Progenitor cell of endocrine pancreas (in vitro differentiated cells): ENCODE measurements at places on chromosomes 11 and 22. TPM values are rescaled to one million over a fixed set of nuclear protein-coding genes. Genes with fewer than 3 reads are reported as not detected.
A peak's percentile ranks its signal among the peaks of the same experiment; 100 is the strongest.

DNA sequence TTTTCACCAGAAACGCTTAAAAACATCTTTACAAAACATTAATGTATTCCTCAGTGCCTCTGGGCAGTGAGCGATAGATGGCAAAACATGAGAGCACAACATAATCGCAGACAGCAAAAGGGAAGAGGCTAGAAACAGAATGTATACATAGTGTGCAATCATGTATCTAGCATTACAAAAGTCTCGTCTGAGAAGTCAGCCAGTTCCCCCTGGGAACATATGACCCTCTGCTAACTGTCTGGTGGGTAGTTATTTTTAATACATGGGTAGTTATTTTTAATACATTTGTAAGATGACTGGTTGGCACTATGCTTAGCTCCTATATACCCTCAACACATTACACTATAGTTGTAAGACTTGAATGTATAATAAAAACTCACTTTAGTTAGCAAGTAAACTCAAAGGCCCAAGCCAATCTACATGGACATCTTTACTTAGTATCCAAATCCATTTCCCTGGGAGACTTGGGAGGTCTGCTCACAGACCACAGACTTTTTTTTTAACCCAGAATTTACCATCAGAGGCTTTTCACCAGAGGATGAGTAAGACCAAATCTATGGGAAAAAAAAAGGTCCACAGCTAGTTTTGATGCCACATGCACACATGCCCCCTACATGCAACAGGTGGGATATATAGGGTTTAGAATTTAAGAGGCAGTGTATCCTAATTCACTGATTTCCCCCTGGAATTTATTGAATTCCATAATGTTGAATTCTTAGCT, 71.7 kb downstream of the AMBRA1 start:
- H3K27me3 ChIP-seq: no peaks in the 10 kb centered on the region
- DNase-seq: no peak
- H3K27ac ChIP-seq: peak overlapping the region; percentile 53
- H3K4me1 ChIP-seq: peaks cover 29% of the 10 kb centered on the region
- no peaks in the 10 kb centered on the region for H3K36me3 ChIP-seq

DNA sequence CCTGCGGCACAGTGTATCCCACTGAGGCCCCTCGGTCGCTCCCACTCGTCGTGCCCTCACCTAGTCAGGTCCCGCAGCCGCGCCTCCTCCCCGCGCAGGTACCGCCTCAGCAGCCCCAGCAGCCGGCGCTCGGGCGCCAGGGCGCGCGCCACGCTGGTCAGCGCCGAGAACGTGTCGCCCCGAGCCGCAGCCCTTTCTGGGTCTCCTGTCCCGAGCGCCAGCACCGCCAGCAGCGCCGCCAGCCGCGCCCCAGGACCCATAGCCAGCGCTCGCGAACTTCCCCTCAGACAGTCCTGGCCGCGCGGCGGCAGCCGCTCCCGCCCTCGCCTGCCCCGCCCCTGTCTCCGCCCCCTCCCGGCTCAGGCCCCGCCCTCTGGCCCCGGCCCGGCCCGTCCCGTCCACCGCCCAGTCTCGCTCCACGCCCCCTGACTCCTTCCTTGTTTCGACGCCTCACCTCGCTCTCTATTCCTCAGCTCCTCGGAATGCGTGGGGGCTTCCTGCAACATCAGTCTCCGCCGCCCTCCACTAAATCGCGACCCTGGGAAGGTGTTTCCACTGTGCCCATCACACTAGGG, at the start of gene P4HA3:
Gene P4HA3 (minus strand): TSS at position 289 of the 575 bp plus-strand sequence. CDS start 29 bp downstream, at position 260.
- H3K4me1 ChIP-seq: peaks cover 3% of the 10 kb centered on the region
- DNase-seq: peak; percentile 49
- H3K36me3 ChIP-seq: no peaks in the 10 kb centered on the region
- peaks cover 53% of the 10 kb centered on the region for H3K27me3 ChIP-seq
- peak within 1 kb of the TSS; percentile 51 for H3K4me3 ChIP-seq

GRCh38 chr11:30000986-30001750, 15.7 kb downstream of the KCNA4 start:
- H3K36me3 ChIP-seq: no peaks in the 10 kb centered on the region
- H3K27ac ChIP-seq: no peak overlapping the region
- no peak overlapping the region for H3K4me3 ChIP-seq
- H3K27me3 ChIP-seq: peaks cover 15% of the 10 kb centered on the region

DNA sequence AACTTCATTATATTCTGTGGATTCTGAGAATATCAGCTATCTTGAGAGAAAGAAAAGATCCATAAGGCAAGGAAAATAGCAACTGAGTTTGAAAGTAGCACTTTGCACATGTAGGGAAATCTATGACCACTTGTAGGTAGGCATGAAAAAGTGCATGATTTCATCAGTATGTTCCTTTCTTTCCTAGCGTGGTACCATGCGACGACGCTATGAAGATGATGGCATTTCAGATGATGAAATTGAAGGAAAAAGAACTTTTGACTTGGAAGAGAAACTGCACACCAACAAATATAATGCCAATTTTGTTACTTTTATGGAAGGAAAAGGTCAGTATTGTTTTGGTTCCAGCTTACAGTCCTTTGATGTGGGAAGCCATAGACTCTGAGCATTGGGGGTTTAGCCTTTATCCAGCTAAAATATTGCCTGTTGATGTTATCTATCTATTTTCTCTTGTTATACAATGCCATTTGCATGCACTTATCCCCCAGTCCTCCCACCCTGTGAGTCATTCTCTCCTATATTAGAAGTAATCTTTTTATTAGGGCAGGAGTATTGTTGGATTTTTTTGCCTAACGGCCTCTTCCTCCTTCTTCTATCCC, 60.9 kb downstream of the KDM2A start:
- no peaks in the 10 kb centered on the region for H3K27me3 ChIP-seq
- no peak overlapping the region for H3K4me3 ChIP-seq
- H3K36me3 ChIP-seq: peaks cover 17% of the 10 kb centered on the region
- no peaks in the 10 kb centered on the region for H3K4me1 ChIP-seq

GRCh38 chr11:114149689-114150407, 90.3 kb downstream of the ZBTB16 start:
- H3K27ac ChIP-seq: no peak overlapping the region
- H3K4me3 ChIP-seq: no peak overlapping the region
- H3K36me3 ChIP-seq: no peaks in the 10 kb centered on the region
- DNase-seq: no peak
- H3K27me3 ChIP-seq: no peaks in the 10 kb centered on the region
- peaks cover 23% of the 10 kb centered on the region for H3K4me1 ChIP-seq

DNA sequence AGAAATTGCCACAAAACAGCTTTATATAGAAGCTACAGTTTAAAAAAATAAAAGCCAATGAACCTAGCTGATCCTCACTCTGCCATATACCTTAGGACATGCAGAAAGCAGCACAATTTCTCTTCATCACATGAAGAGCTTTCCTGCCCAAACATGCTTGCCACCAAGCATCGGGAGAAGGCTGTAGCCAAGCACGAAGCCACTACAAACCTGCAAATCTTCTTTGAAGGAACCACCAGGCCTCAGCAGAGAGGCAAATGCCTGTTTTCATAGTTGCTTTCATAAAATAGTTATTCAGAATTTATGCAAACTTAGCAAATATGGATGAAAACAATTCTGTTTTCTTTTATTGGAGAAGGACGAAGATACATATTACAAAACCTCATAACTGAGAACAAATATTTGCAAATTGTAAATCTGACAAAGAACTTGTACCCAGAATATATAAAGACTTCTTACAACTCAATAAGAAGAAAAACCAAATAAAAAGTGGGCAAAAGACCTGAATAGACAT, 100.3 kb downstream of the RBFOX2 start:
- peaks cover 5% of the 10 kb centered on the region for H3K36me3 ChIP-seq
- H3K4me1 ChIP-seq: peaks cover 7% of the 10 kb centered on the region
- no peak for DNase-seq
- no peak overlapping the region for H3K27ac ChIP-seq
- no peak overlapping the region for H3K4me3 ChIP-seq

- H3K4me1 ChIP-seq: peaks cover 3% of the 10 kb centered on the region
- H3K36me3 ChIP-seq: peaks cover 9% of the 10 kb centered on the region
- H3K27ac ChIP-seq: no peak overlapping the region
- no peak overlapping the region for H3K4me3 ChIP-seq
Measured at GRCh38 chr22:38748487-38749136, 7.2 kb downstream of the SUN2 start.

DNA sequence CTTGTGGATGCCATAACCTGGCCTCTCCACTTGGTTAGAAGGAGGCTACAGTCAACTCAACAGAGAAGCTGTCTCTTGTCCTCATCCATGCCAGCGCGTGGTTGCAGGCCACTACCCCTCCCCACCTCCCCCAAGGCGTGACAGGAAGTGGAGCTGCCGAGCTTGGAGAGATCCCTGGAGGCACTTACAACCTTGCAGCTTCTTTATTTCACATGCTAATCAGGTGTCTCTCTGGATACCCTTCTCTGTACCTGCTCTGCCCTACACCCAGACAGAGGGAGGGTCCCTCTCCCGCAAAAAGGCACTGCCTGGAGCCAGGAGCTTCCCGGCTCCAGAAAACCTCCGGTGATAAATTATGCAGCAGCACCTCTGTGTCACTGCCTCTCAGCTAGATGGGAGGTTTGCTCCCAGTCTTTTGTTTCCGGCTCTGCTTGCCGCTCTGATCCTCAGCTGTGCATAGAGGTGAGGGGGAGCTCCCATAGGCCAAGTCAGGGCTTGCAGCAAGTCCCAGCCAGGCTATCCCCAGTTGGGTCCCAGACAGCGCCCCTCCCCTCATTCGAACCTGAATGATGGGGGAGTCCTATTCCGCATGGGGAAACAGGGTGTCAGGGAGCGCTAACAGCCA, 5.7 kb downstream of the LRP4 start:
- no peaks in the 10 kb centered on the region for H3K36me3 ChIP-seq
- DNase-seq: no peak
- H3K27me3 ChIP-seq: peaks cover 45% of the 10 kb centered on the region
- peak overlapping the region; percentile 69 for H3K4me3 ChIP-seq
- peak overlapping the region; percentile 88 for H3K27ac ChIP-seq
- peaks cover 16% of the 10 kb centered on the region for H3K4me1 ChIP-seq

- H3K27ac ChIP-seq: no peak overlapping the region
- no peak for DNase-seq
- peaks cover 29% of the 10 kb centered on the region for H3K4me1 ChIP-seq
- no peak overlapping the region for H3K4me3 ChIP-seq
Measured at GRCh38 chr11:119380160-119380826, 1.2 kb downstream of the USP2 start.

DNA sequence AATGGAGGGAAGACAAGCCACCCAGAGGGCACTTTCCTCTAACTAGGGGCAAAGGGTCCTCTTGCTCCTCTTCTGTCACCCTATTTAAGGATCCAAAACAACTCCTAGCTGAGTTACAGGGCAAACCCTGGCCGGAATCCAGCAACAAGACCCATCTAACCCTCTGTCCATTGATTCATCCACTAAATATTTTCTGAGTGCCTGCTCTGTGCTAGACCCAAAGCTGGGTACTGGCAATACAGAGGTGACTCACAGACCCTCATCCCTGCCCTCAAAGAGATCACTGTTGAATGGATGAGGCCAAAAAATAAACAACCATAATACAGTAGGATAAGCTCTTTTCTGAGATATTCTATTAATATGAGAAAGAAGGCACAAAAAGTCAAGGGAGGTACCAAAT, 4.3 kb upstream of the GALNT18 start:
- no peaks in the 10 kb centered on the region for H3K36me3 ChIP-seq
- H3K4me3 ChIP-seq: no peak overlapping the region

DNA sequence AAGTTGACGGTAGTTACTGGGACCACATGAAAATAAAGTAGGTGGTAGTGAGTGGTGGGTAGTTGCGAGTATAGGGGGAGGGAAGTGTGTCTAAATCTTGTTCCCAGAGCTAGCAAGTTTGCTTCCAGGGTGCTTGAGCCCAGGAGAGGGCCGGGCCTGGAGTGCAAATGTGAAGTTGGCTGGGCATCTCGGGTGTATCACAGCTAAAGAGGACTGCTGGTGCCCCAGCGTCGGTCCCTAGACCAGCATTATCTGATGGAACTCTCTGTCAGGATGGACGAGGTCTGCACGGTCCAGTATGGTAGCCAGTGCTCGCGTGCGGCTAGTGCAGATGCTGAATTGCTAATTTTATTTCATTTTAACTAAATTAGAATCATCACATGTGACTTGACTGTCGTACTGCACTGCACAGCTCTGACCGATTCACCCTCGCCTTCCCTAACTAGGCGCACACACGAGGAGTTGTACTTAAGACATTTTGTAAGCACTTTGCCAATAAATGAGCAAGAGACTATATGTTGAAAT, 75.4 kb downstream of the ARHGAP8 start:
- no peaks in the 10 kb centered on the region for H3K4me1 ChIP-seq
- no peak overlapping the region for H3K4me3 ChIP-seq
- peak overlapping the region; percentile 84 for H3K27ac ChIP-seq

DNA sequence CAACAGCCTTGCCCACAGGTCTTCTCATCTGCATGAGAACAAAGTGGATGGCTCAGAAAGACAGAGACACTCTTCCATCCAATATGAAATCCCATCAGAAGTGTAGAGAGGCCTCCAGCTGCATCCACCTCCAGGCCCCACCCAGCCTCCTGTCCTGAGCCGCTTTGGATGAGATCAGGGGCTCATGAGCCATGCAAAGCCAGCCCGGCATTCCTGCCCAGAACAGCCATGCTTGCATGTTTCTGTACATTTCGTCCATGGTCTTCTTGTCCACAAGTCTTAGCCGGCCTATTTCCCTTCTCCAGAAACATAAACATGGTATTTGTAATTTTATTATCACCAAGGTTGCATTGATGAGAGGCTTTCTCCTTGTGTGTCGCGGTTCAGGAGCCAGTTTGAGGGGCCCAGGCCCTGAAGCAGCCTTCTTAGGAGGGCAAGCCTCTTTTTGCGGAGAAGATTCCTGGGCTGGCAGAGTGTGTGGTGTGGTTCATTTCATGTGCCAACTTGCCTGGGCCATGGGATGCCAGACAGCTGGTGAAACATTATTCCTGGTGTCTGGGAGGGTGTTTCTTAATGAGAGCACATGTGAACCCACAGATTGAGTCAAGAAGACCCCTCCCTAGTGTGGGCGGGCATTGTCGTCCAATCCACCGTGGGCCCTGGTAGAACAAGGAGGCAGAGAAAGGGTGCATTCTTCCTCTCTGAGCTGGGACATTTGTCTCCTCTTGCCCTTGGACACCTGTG, 928.9 kb downstream of the TBC1D22A start:
- no peak for DNase-seq
- no peaks in the 10 kb centered on the region for H3K36me3 ChIP-seq
- no peaks in the 10 kb centered on the region for H3K4me1 ChIP-seq

GRCh38 chr22:28600546-28601143, 79.0 kb downstream of the TTC28 start:
- no peaks in the 10 kb centered on the region for H3K27me3 ChIP-seq
- no peak overlapping the region for H3K4me3 ChIP-seq
- H3K36me3 ChIP-seq: no peaks in the 10 kb centered on the region
- H3K27ac ChIP-seq: no peak overlapping the region
- no peaks in the 10 kb centered on the region for H3K4me1 ChIP-seq

DNA sequence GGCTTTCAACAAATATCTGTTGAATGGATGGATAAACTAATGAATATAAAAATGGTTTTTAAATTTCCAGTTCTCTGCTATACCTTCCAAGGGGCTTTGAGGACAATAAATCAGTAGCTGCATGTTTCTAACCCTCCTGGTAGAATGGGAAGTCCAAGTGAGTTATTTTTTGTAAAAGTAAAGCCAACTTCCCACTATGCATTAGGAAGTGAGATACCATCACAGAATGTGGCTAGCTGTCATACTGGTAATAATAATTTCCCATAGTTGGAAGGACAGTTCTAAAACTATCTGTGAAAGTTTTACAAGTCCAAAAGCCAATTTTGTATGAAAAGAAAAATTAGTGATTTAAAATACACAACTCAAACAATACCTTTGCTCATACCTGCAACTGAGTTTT, 50.0 kb downstream of the TMEM123 start:
- no peaks in the 10 kb centered on the region for H3K27me3 ChIP-seq
- H3K27ac ChIP-seq: no peak overlapping the region
- no peak for DNase-seq
- peaks cover 2% of the 10 kb centered on the region for H3K4me1 ChIP-seq
- peaks cover 28% of the 10 kb centered on the region for H3K36me3 ChIP-seq

QSER1 gene
- 38.9 and 48.4 TPM in 2 replicates for total RNA-seq

HPX gene
- total RNA-seq: 2.5 and 6.1 TPM in 2 replicates

KCNK4 gene
- total RNA-seq: 0.62 TPM in 1 of 2 replicates, not detected in the other

ABTB2 gene
- 16.0 and 19.5 TPM in 2 replicates for total RNA-seq
